ENCODE measurements at places on chromosomes 13 and 19.

- no peak for DNase-seq
Observed at GRCh38 chr19:31545777-31546176, 196.5 kb upstream of the TSHZ3 start.

DNA sequence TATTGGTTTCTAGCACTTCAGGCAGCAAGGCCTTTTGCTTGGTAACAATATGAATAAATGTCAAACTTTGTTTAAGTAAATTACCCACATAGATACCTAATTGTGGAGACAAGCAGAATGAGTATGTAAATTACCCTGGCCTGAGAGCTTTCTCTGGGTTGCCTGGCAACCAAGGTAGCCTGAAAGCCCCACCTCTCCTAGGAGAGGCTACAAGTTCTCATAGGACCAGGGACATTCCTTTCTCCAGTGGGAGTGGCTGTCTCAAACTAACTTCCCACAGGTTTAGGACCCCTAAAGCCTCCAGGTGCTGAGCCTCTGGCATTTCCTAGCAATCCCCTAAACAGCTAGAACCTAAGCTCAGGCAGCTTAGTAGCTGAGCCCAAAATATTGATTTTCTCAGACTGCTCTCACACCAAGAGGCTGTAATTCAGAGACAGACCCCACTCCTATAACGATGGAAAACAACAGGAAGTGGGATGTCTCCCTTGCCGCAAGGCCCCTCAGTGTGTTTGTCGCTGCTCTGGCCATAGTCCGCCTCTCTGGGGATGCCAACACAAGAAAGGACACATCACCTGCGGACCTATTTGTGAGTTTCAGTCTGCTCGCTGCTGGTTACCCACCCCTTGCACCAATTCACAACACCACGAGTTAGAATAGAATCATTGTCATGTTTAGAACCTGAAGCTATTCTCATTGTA lies 207.3 kb downstream of the DLEU7 start:
- no peak for DNase-seq

- DNase-seq: no peak
Observed at GRCh38 chr19:55536951-55537740, at the start of gene SBK2. TSS of gene SBK2 (minus strand) at chr19:55537133. CDS start at chr19:55536294, 839 bp downstream.

- DNase-seq: no peak
Observed at GRCh38 chr19:12783291-12783848, 7.9 kb upstream of the JUNB start.

DNA sequence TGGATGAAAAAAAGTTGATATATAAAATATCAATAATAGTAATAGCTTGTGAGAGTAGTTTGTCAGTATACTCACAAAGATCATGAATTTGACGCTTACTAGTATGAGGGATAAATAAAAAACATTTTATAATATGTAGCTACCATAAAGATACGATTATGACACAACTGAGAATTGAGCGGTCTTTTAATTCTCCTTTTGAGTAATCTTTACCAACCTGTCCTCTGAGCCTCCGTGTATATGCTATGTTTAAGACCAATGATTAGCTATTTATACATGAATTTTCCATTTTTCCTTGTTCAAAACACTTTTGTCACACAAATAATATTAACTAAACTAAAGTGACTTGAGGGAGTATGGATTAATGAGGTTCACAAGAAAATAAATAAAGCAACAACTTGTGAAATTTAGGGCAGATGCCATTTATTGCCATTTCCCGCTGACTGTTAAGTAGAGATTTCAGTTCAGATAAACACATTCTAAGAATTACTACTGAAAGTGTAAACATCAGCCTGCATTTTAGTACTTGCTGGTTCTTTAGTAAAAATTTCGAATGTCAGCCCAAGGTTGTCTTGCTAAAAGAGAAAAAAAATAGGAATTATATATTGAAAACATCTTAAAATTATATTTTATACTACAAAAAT lies 6.2 kb upstream of the IRS2 start:
- DNase-seq: no peak

DNA sequence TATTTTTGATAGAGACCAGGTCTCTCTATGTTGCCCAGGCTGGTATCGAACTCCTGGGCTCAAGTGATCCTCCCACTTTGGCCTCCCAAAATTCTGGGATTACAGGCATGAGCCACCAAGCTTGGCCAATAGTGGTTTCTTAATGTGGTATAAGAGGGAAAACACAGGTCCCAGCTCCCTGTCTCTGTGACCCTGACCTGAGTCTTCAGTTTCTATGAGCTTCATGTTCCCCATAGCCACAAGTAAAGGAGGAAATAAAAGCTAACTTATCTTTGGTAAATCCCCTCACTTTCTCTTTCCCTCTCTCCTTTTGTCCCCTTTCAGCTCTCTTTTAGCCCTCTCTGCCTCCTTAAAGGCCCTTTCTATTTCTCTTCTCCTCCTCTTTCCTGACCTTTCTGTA lies 50.3 kb downstream of the ABCC4 start:
- DNase-seq: no peak

- no peak for DNase-seq
Observed at GRCh38 chr13:65585346-65585745, 1644.8 kb downstream of the PCDH9 start.

DNA sequence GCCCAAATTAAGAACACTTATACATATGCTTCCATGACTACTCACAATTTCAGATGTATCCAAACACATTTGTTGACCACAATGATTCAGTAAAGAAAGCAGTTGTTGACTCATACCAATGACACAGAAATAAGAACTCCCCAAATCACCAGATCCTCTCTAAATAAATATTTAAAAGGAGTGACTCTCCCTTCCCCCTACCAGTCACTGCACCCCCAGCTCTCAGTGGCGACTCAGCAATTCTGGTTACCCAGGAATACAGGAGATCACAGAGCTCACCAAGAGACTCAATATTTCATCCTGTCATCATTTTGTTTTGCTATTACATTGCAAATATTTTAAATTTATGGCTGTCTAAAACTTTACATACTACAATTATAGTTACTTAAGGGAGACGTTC lies 131.5 kb downstream of the RGCC start:
- no peak for DNase-seq

- no peak for DNase-seq
Observed at GRCh38 chr13:65803530-65804392, 1426.4 kb downstream of the PCDH9 start.

DNA sequence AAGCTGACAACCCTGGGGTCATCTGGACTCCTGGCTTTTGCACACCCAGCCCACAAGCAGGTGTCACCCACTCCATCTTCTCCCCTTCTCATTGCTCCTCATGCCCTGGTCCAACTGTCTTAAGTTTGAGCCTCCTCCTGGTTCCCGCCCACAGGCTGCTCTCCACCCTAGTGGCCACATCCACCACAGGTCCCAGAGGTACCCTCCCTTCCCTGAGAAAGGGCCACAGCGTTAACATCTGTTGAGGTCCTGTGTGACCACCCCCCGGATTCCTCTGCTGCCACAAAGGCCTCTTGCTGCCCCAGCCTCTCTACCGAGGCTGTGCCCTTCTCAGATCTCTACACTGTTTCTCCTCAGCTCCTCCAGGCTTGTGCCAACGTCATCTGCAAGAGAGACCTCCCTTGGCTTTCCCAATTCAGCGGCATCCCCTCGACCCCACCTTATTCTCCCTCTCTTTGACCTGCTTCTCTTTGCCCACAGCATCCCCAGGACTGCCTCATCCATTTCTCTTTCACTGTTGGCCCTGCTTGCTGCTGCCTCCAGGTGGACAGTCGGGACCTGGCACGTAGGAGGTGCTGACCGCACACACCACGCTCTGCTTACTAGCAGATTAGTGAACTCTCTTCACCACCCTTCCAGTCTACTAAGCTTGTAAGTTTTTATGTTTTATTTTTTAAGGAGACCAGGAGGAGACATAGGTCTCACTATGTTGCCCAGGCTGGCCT lies 33.3 kb downstream of the SUGP2 start:
- DNase-seq: no peak

DNA sequence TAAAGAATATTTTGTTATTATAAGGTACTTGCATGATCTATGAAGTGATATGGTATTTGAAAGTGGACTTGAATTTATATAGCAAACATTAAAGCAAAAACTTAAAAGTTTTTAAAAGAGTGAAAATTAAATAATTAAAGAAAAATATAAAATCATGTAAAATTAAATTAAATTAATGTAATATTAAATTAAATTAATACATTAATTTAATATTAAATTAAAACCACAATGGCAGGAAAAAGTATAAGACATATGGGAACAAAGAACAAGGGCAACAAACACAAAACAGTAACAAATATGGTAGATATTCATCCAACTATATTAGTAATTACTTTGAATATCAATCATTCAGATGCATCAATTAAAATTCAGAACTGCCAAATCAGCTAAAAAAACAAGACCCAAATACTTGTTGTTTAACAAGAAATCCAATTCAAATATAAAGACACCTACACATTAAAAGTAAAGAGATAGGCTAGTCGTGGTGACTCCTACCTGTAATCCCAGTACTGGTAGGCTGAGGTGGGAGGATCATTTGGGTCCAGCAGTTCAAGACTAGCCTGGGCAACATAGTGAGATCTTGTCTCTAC lies 992.2 kb upstream of the MIR17HG start:
- no peak for DNase-seq

DNA sequence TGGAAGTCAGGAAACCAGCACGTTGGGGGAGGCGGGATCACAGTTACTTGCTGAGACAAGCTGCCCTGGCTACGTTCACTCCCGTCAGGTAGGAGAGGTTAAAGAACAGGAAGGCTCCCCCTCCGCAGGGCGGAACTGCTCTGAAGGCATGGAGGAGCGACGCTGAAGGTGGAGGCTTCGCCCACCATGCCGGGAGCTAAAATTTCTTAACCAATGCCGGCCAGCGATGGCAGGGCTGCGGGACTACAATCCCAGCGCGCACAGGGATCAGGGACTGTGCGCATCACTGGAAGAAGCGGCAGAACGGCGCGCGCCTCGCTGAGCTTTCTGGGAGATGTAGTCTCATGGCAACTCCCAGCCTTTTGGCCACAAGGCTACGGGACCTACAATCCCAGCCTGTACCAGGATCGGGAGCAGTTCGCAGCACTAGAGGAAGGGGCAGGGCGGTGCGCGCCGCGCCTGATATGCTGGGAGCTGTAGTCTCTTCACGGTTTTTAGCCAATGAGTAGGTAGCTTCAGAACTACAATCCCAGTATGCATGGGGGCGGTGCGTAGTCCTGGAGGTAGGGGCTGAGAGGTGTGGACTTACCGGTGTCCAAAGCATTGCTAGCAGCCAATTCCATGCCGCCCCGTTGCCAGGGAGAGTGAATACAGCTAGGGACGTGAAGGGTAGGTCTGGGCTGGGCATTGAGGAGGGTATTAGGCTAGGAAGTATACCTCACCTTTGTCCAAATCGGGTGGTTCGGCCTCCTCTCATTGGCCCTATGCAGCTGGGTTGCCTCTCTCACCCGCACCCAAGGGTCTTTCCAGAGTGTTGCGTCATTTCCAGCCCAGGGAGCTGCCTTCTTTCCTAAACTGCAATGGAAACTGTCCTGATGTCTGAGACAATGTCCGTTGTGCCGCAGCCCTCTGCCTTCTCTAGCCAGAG lies 12.8 kb upstream of the ZNF682 start:
- peak; percentile 97 for DNase-seq

DNA sequence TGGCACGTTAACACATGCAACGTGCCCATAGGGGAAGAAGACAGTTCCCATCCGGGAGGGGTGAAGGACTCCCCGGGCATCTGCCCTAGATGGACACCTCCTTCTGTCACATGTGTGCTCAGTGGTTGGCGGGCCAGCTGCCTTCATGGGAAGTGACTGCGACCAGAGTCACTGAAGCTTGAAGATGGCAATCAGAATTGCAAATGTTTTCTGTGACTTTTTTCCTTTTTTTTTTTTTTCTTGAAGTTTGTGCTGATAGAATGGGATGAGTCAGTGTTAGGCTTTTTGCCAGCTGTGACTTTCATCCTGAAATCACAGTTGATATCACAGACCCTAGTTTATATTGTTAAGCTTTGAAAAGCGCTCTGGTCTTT lies 109.2 kb upstream of the MCF2L start:
- DNase-seq: no peak

DNA sequence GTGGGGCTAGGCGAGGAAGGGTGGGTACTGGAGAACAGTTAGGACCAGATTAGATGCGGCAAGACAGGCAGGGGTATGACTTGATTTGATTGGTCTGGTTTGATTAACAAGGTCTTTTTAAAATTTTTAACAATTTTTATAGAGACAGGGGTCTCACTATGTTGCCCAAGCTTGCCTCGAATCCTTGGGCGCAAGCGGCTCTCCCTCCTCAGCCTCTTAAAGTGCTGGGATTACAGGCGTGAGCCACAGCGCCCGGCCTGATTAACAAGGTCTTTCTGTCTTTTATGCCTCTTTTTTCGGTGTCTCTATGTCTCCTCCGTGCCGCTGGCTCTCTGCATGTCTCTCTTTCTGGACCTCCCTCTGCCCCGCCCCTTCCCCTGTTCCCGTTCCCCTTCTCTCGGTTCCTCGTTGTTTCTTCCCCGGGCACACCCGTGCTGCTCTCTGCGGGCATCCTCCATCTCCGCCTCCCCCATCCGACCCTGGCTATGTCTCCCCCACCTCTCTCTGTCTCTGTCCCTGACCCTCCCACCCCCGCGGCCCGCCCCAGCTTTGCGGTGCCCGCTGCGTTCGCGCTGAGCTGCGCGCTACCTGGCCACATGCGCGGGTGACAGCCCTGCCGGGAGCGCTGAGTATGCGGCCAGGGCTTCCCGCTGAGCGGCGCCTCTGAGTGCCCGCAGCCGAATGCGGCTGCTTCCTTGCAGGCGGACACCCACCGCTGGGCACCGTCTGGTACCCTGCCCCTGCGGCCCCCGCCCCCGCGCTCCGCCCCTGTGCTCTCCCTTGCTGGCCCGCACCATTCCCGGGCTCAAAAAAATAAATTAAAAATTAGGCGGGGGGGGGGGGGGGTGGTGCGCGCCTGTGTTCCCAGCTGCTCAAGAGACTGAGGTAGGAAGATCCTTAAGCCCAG lies 8.1 kb upstream of the SDHAF1 start:
- no peak for DNase-seq

DNA sequence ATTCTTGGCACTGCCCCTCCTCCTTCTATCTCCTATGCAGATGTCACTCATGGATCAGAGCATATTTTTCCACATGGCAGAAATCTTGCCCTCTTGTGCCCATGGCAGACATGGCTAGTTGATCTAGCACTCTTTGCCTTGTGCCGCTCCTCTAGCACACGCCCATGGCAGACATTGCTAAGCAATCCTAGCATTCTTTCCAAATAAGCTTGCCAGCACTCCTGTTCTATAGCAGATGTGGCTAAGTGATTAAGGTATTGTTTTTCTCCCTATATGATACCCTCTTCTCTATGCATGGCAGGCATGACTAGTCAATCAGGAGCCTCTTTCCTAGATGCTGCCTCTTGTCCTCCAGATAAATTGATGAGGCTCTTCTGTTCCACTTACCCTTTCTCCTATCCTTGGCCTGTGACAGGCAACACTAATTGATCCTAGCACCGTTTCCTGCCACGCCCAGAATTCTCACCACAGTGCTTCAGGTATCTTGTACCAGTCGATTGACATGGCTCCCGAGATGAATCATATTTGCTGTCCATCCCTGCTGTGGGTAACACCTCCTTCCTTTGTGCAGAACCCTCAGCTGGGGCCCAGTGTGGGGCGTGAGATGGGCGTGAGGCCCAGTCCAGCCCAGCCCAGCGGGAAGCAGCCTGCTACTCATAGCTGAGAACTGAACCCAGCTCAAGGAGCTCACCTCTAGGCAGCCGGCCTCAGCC lies 26.9 kb downstream of the TMED1 start:
- DNase-seq: no peak

Data from coronary artery (tissue), 2 donors.